ENCODE measurements at places on chromosomes 13 and 19. TPM values are rescaled to one million over a fixed set of nuclear protein-coding genes. Genes with fewer than 3 reads are reported as not detected.

DNA sequence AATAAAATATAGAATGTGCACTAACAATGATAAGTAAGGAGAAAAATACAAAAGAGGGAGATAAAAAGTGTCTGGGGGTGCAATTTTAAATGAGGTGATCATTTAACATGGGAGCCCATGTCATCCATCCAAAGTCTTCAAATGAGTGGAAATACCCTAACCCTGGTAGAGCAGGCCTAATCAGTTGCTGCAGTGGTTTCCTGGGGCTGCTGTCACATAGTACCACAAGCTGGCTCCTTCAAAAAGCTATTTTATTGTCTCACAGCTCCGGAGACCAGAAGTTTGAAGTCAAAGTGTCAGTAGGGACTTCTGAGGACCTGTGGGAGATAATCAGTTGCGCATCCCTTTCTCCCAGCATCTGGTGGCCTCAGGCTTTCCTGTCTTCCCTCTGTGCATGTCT, 717.9 kb downstream of the DIAPH3 start:
- DNase-seq = no peak

DNA sequence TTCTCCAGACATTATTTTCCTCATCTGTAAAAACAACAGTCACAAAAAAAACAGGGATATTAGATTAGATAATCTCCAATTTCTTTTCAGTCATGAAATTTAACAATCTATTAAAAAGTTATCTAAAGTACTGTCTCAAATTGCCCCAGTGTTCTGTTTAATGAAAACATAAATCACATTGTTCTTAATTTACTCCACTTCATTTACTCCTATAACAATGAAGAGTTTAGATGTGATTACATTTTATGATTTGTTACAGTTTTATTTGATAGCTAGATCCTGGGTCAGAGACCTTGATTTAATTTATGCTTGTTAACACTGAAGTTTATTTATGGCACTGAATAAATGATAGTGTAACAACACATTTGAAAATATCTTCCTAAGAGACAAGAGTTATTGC, 230.2 kb upstream of the TRPC4 start:
- no peak for DNase-seq

- peak; percentile 51 for DNase-seq
Observed at GRCh38 chr19:24033301-24033962, 53.6 kb upstream of the ZNF254 start.

DNA sequence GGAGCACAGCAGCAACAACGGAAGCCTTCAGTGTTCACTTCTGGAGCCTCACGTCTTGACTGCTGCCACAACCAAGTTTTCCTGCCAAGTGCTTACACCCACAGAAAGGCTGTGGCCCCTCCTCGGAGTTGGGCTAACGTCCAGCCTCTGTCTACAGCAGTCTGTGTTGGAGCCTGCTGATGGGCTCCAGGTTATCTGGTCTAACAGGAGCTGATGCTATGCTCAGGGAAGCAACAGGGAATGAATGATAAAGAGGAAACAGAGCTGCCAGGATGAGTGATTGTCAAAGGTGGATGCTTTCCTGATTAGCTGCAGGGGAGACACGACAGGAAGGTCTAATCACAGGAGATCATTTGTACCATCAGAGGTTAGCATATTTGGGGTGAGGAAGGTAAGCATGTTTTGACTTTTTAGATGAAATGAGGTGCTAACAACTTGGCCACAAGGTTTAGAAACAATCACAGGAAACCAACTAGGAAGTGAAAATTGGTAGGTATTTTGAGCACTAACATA, 53.8 kb upstream of the RCBTB2 start:
- no peak for DNase-seq

GRCh38 chr13:28872427-28873176, 52.5 kb downstream of the MTUS2 start:
- no peak for DNase-seq

DNA sequence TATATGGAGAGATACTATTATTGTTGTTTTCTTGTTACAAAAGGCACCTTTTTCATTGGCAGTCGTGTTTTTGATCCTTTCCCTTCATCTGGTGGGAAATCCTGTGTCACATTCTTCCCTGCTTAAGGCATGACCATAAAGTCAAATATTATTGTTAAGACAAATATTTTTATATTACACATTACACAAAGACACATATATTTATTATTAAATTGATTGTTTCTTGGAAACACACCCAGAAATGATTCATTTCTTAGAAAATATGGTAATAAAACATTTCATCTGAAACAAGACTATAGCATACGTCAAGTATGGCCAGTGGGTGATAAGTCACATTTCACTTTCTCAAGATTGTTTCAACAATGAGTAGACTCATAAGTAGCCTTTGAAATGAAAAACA, 77.3 kb downstream of the KCTD12 start:
- no peak for DNase-seq

- no peak for DNase-seq
Observed at GRCh38 chr19:10285393-10285792, 1.4 kb upstream of the ICAM4 start.

- DNase-seq = no peak
Observed at GRCh38 chr13:35855531-35856019, 275.6 kb downstream of the DCLK1 start.

DNA sequence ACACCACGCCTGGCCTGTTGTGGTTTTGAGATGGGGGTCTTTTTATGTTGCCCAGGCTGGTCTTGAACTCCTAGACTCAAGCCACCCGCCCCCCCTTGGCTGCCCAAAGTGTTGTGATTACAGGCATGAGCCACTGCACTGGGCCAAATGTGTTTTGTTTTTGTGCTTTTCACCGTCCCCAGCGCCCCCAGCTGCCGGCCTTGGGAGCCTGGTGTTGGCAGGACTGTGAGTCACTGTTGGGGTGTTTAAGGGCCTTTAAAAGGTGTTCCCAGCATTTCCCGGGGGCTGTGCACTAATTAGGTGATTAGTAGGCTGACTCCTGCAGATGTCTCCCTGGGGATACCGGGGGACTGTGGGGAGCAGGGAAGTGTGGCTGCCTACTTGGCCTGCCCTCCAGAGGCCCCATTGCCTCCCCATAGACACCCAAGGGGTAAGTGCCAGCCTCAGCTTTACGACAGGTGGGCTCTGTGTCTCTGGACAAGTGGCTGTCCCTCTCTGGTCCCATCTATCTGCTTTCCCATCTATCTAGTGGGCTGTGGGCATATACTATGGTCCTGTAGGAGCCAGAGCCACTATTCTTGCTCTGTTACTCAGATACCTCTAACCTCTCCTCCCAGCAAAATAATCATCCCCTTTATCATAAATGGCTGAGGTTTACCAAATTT, 11.8 kb upstream of the TLE5 start:
- no peak for DNase-seq

GRCh38 chr13:97460853-97461252, 26.9 kb downstream of the RAP2A start:
- no peak for DNase-seq

- no peak for DNase-seq
Observed at GRCh38 chr13:51058461-51059167, 52.5 kb downstream of the C13orf42 start.

GRCh38 chr13:43329702-43330101, 306.3 kb downstream of the DNAJC15 start:
- no peak for DNase-seq

DNA sequence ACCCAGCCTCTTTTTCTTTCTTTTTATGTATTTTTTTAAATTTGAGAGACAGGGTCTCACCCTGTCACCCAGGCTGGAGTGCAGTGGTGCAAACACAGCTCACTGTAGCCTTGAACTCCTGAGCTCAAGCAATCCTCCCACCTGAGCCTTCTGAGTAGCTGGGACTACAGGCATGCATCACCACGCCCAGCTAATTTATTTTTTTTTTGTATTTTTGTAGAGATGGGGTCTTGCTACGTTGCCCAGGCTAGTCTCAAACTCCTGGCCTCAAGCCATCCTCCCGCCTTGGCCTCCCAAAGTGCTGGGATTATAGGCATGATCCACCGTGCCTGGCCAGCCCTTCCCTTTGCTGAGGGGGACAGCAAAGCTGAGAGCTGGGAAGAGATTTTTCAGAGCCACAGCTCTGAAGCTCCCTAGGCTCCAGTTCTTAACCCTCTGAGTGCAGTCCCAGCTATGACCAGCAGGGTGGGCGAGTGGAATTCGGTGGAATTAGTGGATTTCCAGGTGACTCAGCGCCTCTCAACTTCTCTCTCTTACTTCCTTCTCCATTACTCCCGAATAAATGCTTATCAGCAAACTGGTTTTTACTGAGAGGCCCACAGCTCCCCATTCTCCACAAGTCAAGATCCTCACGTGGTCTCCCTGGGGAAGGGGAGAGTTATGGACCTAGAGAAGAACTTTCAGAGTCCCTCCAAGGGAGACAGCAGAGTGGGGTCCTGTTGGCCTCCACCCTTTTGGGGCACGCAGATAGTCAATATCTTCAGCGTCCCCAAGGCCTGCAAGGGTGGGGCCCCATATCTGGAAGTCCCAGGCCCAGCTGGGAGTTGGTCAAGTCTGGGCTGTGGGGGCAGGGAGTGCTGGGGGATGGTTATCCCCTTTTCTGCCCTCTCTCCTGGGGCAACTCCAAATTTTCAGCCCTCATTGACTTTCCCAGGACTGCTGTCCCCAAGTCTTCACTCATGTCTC, 1.2 kb downstream of the BLVRB start:
- no peak for DNase-seq

- no peak for DNase-seq
Observed at GRCh38 chr13:45828256-45828968, 23.1 kb downstream of the SIAH3 start.

Gene FAM216B
- total RNA-seq = not detected

Gene RNF17
- not detected for total RNA-seq

Gene FSD1
- 4.3 TPM for total RNA-seq

Gene GET3
- total RNA-seq = 84.0 TPM

All from GM12878 (cell line).